ENCODE measurements at places on chromosomes 6 and 20.

DNA sequence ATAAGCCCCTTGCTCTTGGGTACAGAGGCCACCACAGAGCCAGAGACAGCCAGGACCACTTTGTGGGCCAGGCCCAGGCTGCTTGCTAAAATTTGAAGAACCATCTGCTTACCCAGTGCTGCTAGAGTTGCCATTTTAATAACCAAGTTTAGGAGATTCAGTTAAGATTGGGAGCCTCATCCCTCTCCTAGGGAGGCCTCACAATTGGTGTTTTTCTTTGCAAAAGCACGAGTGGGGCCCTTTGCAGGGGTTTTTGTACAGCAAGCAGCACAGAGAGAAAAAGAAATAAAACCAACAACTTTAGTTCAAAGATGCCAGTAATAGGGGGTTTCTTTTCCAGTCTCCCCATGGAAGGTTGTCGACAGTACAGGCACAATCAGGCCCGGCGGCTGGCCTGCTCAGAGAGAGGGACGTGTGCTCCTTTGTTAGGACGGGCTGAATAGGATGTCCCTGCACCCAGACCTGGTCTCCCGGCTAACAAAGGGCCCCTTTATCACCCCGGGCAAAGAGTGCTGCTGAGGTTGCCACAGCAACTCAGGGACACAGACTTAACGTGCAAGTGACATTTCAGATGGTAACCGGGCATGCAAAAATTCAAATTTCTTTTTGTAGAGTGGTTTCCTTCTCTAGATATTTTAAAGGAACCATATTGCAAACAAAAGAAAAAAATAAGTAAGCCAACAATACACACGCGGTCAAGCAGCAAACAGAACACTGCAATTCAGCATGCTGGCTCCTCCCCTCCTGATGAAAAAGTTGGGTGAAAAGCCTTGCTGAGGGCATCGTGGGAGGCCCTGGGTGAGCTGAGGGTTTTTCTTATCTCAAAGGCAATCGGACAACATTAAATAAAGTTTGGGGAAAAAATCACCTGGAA, 10.5 kb upstream of the TOX2 start:
- DNase-seq, result no peak

DNA sequence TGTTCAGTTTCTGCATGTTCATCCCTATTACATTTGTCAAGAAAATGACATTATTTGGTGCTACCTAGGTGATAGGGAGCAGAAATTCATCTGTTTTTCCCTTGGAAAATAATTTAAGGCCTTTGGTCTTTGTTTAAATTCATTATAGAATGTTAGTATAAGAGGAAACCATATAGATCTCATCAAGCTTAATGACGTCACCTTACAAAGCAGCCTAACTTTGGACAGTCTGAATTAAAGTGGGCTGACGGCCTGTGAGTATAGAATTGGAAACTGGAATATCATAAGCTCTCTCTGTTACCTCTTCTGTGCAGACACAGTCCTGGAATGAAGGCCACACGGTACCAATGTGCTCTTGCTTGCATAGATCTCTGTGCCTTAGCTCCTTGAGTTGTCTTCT, 108.1 kb downstream of the TBC1D7 start:
- no peak for DNase-seq

GRCh38 chr6:128422871-128423270, 97.5 kb downstream of the PTPRK start:
- no peak for DNase-seq

- no peak for DNase-seq
These were observed 32.2 kb upstream of the TULP1 start for GRCh38 chr6:35544769-35545361.

GRCh38 chr6:16345449-16346330, 107.3 kb downstream of the GMPR start:
- DNase-seq, result peak; percentile 95

DNA sequence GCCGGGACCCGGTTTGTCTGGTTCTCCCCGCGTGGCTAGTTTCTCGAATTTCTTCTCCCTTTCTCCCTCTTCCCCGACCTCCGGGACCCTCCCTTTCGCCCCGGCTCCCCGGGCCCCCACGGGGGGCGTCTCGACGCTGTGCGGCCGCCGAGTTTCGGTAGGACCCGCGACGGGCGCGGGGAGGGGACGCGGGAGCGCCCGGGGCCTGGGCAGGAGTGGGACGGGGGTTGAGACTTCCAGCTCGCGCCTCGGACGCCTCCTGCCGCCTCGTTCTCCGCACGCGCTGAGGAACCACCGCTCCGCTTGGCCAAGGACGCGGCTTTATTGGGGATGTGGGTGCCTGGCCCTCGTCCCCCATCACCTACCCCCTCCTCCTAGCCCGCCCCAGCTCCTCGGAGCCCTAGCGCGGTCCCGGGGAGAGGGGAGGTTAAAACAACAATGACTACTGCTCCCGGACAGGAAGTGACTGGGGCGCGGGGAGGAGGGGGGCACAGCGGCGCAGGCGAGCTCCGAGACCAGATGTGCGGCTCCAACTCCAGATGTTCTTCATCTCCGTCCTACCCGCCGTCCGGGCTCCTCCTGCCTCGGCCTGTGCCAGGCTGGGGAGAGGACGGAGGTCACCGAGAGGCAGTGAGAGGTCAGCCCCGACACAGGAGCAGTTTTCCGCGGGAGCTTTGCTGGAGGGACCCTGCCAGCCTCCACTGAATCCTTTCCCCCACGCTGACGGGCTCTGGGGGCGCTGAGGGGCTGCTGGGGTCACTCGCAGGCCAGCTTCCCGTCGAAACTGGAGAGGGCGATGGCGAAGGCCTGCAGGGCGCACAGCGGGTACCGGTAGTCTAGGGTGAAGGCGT, 917 bp upstream of the TEAD3 start:
- peak; percentile 82 for DNase-seq

GRCh38 chr6:167275436-167275835, 15.7 kb upstream of the UNC93A start:
- DNase-seq, result no peak

- no peak for DNase-seq
These were observed 61.8 kb downstream of the CNBD2 start for GRCh38 chr20:36030149-36030548.

- DNase-seq, result peak; percentile 71
These were observed 12.9 kb upstream of the ARMC2 start for GRCh38 chr6:108835218-108835850.

- DNase-seq, result no peak
These were observed 119.2 kb upstream of the ASCC3 start for GRCh38 chr6:101000341-101000740.

DNA sequence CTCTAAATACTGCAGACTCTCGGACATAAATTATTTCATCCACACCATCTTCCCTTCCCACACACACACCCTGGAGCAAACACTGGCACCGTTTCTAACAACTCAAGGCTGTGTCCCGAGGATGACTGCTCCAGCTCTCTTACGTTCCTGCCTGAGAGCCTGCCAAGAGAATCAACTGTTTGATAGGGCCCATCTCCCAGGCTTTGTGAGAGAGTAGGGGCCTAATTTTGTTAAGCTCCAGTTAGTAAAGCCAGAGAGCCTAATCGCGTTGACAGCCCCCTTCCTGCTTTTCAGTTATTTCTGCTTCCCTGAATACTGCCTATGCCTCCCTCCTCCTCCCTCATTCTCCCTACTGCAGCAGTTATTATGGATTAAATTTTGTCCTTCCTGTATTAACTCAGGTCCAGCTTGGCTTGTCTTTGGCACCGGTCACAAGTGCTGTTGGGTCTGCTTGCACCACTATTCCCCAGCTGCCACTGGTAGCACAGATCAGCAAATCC, 118.1 kb upstream of the TMEM181 start:
- DNase-seq, result no peak

DNA sequence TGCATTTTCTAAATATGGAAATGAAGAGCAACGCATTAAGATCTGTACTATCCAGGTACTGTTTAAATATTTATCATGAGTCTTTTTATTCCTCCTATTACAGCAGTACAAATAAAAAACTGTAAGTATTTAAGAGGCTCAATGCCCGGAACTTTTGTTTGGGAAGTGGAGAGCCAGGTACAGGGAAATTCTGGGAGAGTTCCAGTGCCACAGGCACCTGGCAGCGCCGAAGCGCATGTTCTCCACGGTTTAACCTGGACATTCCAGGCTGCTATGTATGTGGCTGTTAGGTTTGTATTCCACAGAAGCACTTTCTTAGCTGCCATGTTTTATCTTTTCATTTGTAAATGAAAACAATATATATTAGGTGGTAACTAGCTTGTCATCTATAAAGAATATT, 81.7 kb downstream of the PREP start:
- no peak for DNase-seq

DNA sequence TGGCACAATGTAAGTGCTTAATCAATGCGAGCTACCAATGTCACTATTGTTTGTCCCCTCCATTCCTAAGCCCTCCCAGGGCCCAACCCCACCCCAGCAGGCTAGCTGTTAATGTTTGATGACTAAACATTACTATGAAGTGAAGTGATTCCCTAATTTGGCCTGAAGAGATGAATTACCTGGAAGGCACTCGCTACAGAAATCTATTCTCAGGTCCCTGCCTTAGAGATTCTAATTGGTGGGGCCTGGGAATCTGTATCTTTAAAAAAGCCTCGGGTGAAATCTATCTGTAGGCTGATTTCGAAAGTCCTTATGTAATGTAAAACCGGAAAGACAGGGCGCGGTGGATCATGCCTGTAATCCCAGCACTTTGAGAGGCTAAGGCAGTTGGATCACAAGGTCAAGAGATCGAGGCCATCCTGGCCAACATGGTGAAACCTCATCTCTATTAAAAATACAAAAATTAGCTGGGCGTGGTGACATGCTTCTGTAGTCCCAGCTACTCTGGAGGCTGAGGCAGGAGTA, 16.9 kb upstream of the SNAI1 start:
- no peak for DNase-seq

DNA sequence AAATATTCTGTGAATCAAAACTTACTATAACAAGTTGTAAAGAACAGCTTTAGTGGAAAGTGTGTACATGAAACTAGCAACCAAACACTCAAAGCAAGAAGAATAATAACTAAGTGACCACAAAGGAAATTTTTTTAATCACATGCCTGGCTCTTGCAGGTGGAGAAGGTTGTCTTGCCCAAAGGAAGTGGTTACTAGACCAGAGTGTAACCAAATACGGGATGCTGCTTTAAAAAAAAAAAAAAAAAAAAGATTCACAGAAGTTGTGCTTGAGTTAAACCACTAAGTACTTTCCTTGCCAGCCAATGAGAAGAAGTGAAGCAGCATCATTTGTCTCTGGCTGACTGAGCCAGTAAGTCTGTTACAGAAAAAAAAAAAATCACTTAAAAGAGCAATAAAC, 19.1 kb upstream of the HLA-DQB1 start:
- DNase-seq, result no peak

- DNase-seq, result no peak
These were observed 38.8 kb upstream of the ID1 start for GRCh38 chr20:31566319-31566657.

DNA sequence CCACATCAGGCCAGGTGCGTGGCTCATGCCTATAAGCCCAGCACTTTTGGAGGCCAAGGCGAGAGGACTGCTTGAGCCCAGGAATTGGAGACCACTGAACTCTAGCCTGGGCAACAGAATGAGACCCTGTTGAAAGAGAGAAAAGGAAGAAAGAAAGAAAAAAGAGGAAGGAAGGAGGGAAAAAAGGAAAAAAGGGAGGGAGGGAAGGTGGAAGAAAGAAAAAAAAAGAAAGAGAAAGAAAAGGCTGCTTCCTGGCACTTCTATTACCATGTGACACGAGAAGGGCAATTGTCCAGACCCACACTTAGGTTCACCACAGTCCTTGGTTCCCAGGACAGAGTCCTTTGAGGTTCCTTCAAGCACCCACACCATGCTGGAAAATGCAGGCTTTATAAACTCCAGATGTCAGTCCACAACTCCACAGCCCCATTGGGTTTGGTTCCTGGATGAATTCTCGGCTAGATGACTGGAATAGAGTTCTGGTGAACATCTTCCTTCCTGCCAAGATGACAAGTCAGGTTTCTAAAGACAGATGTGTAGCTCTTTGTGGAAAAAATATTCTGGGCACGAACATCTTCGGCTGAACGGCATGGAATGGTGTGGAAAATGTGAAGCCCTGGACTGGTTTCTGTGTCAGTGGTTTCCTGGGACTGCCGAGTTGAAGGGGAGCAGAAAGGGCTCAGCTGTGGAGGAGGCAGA, 32.5 kb downstream of the NT5E start:
- DNase-seq, result peak; percentile 41

- no peak for DNase-seq
These were observed 13.0 kb upstream of the MYL9 start for GRCh38 chr20:36528176-36528874.

DNA sequence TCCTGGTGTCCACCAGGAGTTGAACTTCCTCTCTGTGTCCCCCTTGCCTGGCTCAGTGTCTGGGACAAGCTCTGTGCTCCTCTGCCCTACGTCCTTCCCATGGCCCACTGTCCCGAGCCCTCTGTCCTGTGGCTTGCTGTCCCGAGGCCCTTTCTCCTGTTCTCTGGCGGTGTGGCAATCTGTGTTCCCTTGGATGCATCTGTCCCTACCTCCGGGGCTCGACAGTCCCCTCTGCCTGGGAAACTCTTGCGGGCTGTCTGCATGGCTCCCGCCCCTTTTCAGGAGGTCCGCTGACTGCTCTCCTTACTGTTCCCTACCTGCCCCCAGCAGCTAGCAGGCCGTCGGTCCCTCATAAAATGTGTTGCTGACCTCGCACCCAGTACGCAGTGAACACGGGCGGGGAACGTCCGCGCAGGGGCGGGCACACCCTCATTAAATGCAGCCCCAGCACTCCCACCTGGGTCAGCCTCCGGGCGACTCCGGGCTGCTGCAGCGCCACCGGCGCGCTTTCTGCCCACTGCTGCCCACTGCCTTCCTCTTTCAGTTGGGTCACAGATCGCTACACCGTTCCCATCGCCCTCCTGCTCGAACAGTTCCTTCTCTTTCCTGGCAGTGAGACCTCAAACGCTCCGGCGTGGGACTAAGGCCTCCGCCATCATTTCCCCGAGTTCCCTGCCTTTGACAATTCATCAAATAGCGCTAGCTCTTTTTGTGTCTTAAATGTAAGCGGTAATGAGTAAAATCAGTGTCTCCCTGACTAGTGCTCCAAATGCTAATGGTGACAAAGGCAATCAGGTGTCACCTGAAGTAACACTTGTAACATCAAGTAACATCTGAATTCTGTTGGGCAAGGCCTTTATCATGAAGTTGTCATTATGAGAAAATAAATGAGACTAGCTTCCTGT, 60.5 kb downstream of the RSPH3 start:
- no peak for DNase-seq

DNA sequence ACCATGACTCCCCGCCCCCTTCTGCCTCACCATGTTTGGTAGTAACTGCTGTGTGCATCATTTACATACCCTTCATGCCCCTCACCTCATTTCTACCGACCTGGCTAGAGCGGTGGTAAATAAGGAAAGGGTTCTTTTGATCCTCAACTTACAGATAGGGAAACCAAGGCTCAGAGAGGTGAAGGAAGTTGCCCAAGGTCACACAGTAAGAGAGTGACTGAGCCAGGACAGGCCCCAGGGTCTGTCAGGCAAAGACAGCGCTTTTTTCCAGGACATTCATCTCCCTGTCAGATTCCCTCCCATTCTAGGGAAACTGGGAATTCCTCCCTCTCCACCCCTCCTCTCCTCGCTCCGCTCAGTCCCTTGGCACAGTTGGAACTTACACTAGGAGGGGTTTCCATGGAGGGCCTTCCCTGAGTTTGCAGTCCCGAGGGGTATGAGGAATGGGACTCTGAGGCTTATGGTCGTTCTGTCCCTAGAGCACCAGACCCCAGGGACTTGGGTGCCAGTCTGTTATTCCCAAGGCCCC, 2.0 kb downstream of the VSTM2L start:
- DNase-seq, result no peak

- DNase-seq, result peak; percentile 62
These were observed 97.0 kb upstream of the AGPAT4 start for GRCh38 chr6:161370880-161371279.

- DNase-seq, result peak; percentile 84
These were observed 64.1 kb downstream of the NRN1 start for GRCh38 chr6:5942591-5942990.

- no peak for DNase-seq
These were observed 63.3 kb upstream of the TAB2 start for GRCh38 chr6:149254253-149254652.

GRCh38 chr6:38040254-38040653, 220.7 kb downstream of the ZFAND3 start:
- DNase-seq, result no peak
